Thoracic aorta (tissue), 2 donors: ENCODE measurements at places on chromosomes 7 and 10.

DNA sequence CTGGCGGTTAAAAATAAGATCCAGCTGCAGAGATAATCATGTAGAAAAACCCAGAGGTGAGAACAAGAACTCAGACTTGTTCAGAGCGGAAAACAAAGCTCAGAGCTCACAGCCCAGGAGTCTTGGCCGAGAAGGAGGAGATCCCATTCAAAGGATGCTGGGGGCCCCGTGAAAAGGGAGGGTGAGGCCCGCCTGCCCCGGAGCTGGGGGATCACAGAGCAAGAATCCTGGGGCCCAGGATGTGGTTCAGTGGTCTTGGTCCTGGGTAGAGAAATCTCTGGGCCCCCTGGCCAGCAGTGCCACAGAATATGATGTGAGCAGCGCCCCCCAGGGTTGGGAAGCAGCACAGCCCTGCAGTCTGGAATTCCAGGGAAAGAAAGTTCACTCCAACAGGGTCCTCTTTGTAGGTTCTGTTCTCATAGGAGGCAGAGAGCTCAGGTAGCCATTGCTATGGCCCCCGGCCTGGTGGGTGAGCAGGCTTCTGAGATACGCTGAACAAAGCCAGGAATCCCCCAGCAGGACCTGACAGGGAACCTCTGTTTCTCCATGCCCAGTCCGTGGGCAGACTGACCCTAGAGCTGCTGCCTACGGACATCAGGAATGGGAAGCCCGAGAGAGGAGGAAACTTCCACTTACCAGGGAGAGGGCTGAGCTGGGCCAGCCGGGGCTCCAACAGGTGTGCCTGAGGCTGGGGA is 77.7 kb upstream of the GNA12 start:
- no peak for DNase-seq

- no peak for DNase-seq
Observed at GRCh38 chr10:131822013-131822691, 78.7 kb upstream of the PPP2R2D start.

DNA sequence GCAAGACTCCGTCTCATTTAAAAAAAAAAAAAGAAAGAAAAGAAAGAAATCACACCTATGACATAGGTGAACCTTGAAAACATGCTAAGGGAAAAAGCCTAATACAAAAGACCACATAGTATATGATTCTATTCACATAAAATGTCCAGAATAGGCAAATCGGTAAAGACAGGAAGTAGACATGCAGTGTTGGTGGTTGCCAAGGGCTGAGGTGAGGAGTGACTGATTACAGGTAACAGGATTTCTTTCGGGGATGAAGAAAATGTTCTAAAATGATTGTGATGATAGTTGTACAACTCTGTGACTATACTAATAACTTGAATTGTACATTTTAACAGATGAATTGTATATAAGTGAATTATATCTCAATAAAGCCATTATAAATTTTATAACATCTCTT is 3.3 kb downstream of the XPNPEP1 start:
- DNase-seq, result no peak

GRCh38 chr10:59970396-59971368 is 64.3 kb upstream of the CCDC6 start:
- DNase-seq, result no peak

- DNase-seq, result no peak
Observed at GRCh38 chr7:48786951-48787350, 137.4 kb upstream of the CDC14C start.

- no peak for DNase-seq
Observed at GRCh38 chr10:95474228-95475002, 86.8 kb downstream of the SORBS1 start.

DNA sequence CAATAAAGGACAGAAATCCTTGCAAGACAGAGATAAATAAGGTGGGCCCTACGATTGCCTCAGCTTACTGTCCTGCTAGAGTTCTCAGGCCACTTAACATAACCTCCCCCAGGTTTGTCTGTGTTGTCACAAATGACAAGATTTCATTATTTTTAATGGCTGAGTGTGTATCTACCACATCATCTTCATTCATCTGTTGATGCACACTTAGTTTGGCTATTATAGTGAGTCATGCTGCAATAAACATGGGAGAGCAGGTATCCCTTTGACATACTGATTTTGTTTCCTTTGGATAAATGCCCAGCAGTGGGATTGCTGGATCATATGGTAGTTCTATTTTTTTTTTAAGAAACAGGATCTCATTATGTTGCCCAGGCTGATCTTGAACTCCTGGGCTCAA is 60.6 kb downstream of the PRTFDC1 start:
- DNase-seq, result no peak

GRCh38 chr10:26937371-26937770 is 76.6 kb upstream of the ABI1 start:
- no peak for DNase-seq

DNA sequence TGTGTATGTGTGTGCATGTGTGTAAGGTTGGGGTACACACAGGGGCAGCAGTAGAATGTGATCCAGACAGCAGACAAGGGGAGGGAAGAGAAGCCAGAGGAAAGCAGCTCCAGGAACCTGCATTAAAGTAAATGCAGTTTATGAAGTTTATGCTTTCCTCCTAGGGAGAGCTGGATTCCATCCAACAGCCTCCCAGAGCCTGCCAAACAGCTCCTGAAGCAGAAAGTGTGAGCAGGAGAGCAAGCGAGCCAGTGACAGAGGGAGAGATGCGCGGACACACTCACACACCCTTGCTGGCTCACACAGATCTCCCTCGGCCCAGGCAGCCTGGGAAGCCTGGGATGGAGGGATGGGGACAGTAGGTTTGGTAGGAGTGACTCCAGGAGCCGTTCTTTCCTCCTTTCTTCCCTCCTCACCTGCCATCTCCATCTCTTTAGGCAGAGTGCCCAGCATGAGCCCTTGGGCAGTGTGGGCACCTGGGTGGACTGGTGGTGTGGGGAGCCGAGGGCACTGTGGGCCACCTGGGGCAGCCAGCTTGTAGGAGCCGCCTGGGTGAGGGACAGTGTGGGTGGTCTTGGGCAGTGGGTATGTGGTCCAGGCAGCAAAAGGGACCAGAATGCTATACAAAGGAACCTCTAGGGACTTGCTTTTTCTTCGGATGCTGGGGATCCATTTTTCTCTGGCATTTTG is 46.1 kb downstream of the PAX2 start:
- no peak for DNase-seq
